ENCODE measurements at places on chromosomes 16 and 17.
A peak's percentile ranks its signal among the peaks of the same experiment; 100 is the strongest.

DNA sequence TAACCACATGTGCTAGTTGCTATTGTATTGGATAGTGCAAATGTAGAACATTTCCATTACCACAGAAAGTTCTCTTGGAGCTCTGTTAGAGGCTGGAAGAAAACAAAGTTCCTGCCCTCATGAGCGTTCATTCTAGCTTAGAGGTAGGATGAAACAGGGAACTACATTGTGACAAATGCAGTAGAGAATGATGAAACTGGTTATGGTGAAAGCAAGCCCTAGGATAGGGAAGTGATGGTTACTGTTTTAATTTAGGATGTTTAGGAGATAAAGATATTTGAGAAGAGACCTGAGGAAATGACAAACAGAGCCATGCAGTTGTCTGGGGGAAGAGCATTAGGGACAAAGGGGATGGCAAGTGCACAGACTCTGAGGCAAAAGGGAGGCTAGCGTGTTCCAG, 50.7 kb downstream of the AATF start:
- DNase-seq = no peak

- no peak for DNase-seq
Measured at GRCh38 chr17:82480318-82480717, 21.8 kb downstream of the NARF start.

- no peak for DNase-seq
Measured at GRCh38 chr16:27839419-27839818, 224.1 kb downstream of the GSG1L start.

- no peak for DNase-seq
Measured at GRCh38 chr16:72247821-72248253, 75.9 kb upstream of the PMFBP1 start.

- DNase-seq = peak; percentile 94
Measured at GRCh38 chr16:85569615-85570212, 43.4 kb upstream of the GSE1 start.

GRCh38 chr17:51046514-51047384, 73.9 kb downstream of the SPAG9 start:
- peak; percentile 98 for DNase-seq

- no peak for DNase-seq
Measured at GRCh38 chr17:13920413-13920812, 148.9 kb upstream of the COX10 start.

All from NCI-H2081 (cell line).